ENCODE measurements at places on chromosomes 1 and 21.

DNA sequence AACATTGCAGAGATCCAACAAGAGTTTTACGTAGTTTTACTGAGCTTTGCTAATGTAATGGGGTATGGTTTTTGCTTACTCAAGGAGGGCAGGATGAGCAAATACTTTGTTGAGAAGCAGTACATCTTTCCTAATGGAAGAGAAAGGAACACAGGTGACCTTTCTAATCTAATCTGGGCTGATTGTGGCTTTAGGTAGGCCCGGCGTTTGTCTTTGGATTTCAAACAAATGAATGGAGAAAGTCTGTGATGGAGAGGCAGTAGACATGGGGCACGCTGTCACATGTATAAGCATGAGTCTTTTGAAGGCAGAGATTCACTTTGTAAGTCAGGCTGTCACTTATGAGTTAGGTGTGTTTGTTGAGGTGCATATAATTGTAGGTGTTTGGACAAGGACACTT, 1.7 kb downstream of the PLEKHM2 start:
- no peak for DNase-seq

DNA sequence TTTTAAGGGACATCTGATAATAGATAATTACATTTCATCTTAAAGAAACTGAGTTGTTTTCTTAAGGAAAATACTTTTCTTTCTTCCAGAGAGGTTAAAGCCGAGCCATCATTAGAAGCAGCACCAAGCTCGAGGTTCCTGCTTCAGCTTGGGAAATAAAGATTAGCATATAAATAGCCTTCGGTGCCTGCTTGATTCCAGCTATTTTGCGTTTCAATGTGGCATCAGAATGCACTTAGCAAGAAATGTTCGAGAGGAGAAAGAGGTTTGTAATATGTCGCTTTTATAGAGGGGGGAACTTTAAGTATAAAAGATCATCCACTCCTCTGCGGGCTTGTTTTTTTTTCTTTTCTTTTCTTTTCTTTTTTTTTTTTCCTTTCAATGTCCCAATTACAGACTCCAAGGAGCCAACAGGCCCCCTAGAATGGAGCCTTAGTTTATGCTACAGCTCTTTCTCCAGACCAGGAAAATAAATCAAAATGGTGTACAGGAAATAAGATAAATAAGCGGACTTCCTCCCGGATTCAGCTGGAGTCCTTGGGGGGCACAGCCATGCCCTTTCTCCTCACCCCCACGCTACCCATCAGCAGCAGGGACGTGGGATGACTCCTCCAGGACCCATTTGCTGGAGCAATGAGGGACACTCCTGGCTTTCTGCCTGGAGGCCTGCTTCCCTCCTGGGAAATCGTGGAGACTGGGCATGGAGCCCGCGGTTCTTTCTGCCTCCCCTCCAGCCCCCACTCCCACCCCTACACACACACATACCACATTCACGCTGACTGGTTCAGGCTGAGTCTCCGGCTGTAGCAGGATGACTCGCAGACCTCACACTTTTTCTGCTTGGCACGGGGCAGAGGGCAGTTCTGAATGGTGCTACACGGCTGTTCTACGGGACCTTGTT, 131.6 kb downstream of the RRAGC start:
- DNase-seq, result no peak

GRCh38 chr1:232029315-232029714, 402.7 kb downstream of the DISC1 start:
- no peak for DNase-seq

DNA sequence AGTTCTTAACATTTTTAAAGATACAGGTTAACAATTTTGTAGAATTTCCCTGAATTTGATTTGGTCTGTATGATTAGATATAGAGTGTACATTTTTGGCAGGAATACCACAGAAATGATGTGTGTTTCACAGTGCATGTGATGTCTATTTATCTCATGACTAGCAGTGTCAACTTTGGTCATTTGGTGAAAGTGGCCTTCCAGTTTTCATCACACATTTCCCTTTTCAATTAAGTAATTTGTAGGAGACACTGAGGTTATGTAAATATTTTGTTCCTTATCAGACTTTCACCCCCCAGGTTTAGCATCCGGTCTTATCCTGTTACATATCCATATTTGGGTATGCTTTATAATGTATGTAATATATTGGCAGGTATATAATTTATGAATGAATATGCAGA, 41.8 kb downstream of the MAP3K7CL start:
- no peak for DNase-seq

GRCh38 chr1:195577748-195578147, 1030.5 kb downstream of the KCNT2 start:
- DNase-seq, result no peak

DNA sequence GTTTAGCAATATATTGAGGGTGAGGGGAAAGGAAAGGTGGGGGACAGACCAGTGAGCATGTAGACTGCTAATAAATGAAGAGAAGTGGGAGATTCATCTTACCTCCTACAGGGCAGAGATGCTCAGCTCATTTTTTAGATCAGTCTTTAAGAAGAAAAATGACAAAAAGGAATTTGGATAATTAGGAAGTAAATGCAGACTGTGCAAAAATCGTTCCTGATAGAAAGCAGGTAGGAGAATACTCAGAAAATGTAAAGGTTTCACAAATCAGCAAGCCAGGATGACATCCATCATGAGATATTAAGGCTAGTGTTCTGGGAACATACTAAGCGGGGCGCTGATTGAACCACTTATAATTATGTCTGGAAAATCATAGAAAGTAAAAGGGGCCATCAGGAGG, 106.3 kb downstream of the RNF220 start:
- DNase-seq, result no peak

- no peak for DNase-seq
Measured at GRCh38 chr21:16572032-16572431, 842.2 kb downstream of the USP25 start.

DNA sequence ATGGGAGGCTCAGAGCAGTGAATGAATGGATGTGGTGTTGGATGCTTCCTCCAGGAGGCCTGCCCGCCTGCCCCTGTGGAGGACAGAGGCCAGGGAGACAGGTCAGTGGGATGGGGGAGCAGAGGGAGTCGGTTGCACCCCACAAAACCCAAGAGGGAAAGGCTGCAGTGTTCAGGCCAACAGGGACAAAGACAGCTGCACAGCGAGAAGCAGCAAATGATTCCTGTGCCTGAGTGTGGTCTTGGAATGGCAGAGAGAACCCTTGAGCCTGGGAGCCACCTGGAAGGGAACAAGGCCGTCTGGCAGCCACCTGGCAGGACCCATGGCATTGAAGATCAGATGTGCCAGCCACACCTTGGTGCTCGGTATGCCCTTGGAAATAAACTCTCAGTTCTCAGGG, 8.1 kb downstream of the TFF3 start:
- no peak for DNase-seq

- DNase-seq, result no peak
Measured at GRCh38 chr21:37032293-37032692, 25.8 kb downstream of the RIPPLY3 start.

- no peak for DNase-seq
Measured at GRCh38 chr1:14090062-14090461, 390.1 kb downstream of the PRDM2 start.

DNA sequence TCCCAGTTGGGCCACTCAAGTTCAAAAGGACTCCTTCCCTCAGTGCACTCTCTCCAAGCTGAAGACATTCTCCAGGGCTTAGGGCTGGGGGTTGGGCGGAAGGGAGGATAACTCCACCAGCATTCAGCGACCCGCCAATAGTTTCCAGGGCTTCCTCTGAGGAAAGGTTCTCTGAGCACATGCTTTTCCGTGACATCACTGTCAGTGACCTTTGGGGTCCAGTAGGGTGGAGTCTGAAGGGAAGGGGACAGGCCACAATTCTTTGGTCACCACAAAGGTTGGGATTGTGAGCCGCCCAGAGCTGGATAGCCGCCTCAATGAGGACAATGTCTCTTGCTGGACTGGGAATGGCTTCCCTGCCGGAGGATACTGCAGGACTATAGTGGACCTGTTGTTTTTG, 22.8 kb upstream of the RXRG start:
- DNase-seq, result no peak

DNA sequence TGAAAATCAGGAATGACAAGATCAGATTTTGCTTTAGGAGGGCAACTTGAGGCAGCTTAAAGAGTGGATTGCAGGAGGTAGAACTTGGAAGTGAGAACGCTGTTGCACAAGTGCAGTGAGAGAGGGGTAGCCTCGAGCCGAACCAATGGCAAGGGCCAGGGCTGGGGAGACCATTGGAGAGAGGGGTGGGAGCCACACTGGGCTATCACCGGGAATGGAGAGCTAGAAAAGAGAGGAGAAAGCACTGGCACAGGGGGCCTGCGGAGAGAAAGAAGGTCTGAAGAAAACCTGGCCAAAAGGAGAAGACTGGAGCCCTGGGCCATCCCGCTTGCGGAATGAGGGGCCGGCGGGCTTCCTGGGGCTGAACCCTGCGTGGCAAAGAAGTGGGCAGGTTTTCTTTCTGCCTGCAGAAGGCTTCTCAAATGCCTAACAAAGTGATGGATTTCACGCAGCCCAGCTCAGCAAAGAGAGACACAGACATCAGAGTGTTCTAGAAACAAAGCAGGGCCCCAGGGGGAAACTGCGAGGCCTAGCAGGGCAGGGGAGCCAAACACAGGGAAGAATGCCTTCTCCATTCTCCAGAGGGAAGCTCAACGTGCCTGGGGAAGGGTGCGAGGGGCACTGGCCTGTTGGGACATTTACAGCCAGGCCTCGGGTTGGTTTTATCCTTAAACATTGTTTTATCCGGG, 1.2 kb upstream of the SLC37A1 start:
- DNase-seq, result no peak

GRCh38 chr1:23720256-23720995, 22.8 kb upstream of the ELOA start:
- DNase-seq, result no peak

- DNase-seq, result no peak
Measured at GRCh38 chr1:158978730-158979129, 31.0 kb upstream of the IFI16 start.

- no peak for DNase-seq
Measured at GRCh38 chr21:35437941-35438340, 388.8 kb upstream of the RUNX1 start.

DNA sequence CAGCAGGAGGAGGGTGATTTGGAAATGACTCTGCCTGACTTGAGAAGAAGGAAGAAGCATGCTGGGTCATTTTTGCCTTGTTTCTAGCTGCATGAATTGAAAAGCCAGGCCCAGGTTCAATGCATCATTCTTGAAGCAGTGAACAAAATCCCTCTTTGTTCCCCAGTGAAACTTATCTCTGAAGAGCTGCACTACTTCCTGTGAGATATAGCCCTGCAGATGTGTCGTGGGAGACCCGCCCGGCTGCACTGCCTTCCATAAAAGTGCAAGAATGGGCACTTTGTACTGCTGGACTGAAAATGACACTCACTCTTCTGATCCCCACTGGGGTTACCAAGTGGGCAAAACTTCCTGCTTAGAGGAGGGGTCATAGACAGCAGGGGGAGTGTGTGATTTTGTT, 249.2 kb upstream of the NFIA start:
- no peak for DNase-seq

DNA sequence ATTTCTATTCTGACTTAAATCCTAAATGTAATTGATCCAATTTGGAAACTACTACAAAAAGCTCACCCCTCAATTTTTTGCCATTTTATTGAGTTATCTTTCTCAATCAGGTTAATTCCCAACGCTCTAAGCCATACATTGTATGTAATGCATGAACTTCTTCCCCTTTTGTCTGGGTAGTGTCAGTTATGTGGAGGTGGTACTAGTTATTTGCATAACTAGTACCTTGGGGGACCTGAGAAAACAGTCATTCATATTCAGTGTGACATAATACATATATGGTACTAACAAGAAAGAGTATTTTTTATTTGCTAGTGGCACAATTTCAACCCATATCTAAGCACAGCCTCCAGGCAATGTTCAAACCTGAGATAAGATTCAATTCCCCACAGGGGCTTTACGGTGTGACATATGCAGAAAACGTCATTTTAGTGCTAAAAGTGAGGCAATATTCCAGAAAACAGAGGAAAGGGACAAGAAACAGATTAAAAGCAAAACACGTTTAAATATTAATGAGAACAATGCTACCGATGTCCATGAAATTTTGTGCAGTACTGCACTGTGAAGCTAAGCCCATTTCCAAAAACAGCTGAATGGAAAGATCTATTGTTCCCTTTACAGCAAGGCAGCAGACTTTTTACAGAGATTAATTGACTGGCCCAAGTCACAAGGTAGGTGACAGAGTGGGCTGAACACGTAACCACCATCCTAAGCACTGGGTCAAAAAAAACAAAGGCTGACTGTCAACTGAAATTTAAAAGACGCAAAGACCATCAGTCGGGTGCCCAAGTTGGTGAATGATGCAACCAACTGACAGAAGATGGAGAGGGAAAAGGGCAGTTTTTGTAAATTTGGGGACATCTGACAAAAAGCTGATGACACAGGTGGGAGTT, 1.4 kb downstream of the HLCS start:
- DNase-seq, result no peak

- no peak for DNase-seq
Measured at GRCh38 chr1:247212012-247212411, 40.2 kb upstream of the ZNF124 start.

- DNase-seq, result no peak
Measured at GRCh38 chr1:221743416-221744208, 1.7 kb upstream of the DUSP10 start.

DNA sequence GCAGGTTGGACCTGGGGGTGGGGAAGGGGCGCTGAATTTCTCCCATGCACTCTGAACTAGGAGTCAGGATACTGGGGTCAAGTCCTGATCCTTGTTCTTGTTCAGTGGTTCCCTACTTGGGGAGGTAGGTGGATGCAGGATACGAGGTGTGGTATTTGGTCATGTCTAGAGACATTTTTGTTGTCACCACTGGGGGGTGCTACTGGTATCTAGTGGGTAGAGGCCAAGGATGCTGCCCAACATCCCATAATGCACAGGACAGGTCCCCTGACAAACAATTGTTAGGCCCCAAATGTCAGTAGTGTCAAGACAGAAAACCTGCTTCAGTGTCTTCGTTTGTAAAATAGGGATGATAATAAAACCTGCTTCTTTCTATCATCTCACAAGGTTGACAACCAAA, 259.0 kb upstream of the FOXD3 start:
- DNase-seq, result no peak

DNA sequence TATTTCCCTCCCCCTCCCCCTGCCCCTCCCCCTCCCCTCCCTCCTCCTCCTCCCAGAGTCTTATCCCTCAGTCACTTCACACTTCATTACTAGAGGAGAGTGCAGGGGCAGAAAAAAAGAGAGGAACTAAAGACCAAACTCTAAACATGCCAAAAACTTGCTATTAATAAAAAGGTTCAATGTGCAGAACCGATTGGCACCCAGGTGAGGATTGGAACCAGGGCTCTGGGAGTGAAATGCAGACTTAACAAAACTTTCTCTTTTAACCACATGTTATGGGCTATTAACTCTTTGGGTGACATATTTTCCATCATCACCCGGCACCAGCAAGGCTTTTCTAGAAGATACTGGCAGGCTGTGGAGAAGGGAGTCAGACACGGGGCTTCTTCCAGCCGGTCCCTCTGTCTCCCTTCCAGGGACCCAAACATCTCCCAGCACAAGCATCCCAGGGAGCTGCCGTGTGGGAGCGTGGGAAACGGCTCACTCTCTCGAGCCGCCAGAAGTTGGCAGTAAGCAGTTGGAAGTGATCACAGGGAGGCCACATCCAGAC, 13.6 kb downstream of the NID1 start:
- no peak for DNase-seq

- no peak for DNase-seq
Measured at GRCh38 chr1:62912028-62912638, 128.2 kb downstream of the ATG4C start.

All from esophagus squamous epithelium (tissue), 5 donors.